ENCODE measurements at places on chromosomes 2 and 18.
A peak's percentile ranks its signal among the peaks of the same experiment; 100 is the strongest.

- no peak for DNase-seq
These were observed 57.8 kb upstream of the NEUROD1 start for GRCh38 chr2:181738074-181738473.

DNA sequence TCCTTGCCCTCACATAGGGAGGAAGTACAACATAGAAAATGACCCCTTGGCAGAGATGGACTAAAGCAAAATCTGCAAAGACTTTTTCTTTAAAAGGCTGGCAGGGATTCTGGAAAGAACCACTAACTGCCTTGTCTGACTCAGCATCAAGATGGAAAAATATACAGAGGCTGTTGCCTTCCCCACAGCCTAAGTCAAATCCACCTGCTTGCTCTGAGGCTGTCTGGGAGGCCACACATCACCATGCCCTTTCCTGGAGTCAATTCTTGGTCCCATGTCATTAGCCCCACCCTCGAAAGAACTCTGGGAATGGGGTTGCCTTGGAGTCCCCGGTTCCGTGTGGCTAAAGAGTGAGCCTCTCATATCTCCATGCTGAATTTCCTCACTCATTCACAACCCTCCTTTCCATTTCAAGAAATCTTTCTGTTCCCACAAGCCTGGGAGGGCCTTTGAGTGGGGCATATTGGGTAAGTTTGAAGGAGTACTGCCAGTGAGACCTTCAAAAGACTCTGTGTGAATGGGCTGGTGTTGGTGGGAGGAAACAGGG, 39.4 kb downstream of the BMP10 start:
- no peak for DNase-seq

DNA sequence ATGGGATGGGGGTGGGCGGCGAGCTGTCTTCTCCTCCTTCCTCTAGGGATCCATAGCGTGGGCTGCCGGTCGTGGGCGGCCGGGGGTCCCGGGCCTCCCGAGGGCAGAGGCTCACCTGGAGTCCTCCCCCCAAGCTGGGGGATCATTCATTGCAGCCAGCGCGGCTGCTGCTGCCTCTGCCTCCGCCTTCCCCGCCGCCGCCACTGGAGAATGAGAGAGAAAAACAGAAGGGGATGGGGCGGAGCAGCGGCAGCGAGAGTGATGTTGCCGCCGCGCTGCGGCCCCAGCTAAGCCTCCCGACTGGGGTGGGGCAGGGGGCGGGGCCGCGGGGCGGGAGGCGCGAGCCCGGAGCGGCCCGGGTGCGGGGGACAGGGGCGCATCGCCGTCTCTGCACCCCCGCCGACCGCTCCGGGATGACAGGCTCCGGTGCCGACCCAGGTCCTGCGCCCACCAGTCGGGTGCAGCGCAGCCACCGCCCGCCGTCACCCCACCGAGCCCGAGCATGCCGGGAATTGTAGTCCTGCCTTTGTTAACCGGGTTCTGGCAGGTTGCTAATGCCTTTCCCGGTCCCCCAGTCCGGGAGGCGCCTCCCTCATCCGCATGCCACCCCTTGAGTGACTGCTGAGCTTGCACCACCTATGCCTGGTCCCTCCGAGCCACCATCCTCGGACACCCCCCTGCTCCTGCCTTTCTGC, at the start of gene KIF3C:
Gene KIF3C (minus strand): TSS at position 225 of the 695 bp plus-strand sequence. CDS start 580 bp downstream, outside the sequence.
- DNase-seq: peak; percentile 25

- no peak for DNase-seq
These were observed 162.3 kb downstream of the ACKR3 start for GRCh38 chr2:236731767-236732580.

GRCh38 chr2:129771418-129772189, 207.9 kb upstream of the RAB6C start:
- no peak for DNase-seq

DNA sequence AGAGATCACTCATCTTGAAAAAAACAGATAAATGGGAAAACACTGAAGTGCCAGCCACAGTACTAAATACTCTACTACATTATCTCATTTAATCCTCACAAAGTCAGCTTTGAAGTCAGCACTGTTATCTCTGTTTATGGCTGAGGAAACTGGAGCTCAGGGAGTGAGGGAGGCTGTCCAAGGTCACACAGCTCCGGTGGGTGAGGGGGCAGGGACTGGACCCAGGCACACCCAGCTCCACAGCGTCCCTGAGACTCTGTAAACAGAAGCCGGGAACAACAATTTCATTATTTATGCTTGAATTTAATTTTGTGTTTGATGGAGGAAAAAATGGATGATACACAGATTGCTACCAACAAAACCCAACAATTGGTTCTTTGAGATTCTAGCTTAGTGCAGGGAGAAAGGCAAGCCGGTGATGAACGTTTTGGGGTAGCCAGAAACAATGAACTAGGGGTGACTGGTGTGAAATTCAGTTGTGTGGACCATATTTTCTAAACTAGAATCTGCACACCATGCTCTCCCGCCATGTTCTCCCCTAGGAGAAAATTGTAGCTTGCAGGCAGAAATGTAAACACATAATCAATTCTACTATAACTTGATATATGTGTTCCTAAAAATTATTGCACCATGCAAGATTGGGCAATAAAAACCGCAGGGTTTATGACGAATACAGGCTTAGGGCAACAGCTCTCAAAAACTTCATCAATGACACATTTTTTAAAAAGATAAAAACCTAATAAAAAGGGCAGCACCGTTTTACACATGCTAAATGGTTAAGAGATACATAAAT, at the start of gene GREB1:
Gene GREB1 (plus strand): TSS at position 768 of the 793 bp plus-strand sequence. CDS start 22,570 bp downstream, outside the sequence.
- no peak for DNase-seq

GRCh38 chr2:8298783-8299182, 383.1 kb upstream of the ID2 start:
- peak; percentile 30 for DNase-seq

GRCh38 chr2:155266583-155266982, 568.1 kb downstream of the KCNJ3 start:
- DNase-seq: no peak

- DNase-seq: no peak
These were observed 56.5 kb downstream of the ACAA2 start for GRCh38 chr18:49756671-49757362.

GRCh38 chr18:77464917-77465316, 215.3 kb downstream of the GALR1 start:
- no peak for DNase-seq
